ENCODE measurements at places on chromosomes 11 and 22.

DNA sequence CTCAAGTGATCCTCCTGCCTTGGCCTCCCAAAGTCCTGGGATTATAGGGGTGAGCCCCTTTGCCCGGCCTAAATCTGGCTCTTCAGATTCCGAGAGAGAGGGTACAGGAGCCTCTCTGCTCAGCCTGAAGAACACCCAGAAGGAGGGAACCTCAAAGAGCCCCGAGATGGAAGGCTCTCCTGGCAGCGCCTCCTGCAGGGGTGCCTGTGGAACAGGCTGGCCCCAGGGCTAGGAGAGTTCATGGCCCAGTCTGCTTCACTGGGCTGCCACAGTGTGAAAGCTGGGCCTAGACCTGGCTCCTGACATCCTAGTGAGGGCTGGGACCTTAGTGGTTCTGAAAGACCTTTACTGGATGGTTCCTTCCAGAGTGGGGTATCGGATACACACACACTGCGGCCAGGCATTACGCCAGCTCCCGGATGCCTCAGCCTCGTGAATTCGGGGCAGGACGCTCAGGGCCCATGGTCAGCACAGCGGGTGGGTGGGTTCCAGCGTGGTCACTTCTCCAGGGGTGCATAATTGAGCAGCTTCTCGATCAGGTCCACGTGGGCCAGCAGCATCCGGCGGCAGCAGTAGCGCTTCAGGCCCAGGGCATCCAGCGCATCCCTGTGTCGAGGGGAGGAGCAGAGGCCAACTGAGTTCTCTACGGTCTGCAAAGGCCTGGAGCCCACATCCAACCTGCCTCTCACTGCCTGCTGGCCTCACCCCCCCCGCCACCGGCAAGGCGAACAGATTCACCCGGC, 2.3 kb downstream of the POLR2L start:
- DNase-seq: no peak

GRCh38 chr11:59918480-59918879, 19.8 kb upstream of the OOSP1 start:
- no peak for DNase-seq

DNA sequence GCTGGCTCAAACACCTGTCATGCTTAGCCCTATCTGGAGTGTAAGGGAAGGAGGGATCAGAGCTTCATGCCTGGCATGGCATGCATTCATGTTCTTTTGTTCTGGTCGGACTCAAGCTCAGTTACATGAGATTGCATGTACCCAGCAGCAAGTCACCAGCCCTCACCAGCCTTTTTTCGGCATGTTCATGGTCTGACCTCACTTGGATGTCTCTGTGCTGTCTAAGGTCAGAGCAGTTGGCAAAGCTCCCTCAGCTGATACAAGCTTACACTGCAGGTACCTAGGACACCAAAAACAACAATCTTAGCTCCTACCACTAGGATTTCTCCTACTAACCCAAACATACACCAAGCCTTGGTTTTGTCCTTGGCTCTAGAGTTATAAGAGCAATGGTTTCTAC, 152.6 kb downstream of the BARX2 start:
- no peak for DNase-seq

DNA sequence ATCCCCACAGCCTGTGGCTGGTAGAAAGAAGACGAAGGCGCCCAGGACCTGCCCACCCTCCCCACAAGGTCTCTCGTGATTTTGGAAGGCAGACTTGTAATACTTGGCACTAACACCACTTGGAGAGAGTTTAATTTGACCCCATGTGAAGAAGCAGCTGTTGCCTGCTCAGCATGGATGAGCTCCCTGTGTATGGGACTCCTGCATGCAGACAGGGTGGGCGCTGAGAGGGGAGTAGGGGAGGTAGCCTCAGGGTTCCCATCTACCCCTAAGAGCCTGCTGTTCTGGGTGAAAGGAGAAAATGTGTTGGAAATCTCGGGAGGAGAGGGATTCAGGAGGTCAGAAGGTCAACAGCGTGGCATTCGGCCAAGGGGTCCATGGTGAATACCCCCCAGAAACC, 625.9 kb downstream of the TBC1D22A start:
- no peak for DNase-seq

DNA sequence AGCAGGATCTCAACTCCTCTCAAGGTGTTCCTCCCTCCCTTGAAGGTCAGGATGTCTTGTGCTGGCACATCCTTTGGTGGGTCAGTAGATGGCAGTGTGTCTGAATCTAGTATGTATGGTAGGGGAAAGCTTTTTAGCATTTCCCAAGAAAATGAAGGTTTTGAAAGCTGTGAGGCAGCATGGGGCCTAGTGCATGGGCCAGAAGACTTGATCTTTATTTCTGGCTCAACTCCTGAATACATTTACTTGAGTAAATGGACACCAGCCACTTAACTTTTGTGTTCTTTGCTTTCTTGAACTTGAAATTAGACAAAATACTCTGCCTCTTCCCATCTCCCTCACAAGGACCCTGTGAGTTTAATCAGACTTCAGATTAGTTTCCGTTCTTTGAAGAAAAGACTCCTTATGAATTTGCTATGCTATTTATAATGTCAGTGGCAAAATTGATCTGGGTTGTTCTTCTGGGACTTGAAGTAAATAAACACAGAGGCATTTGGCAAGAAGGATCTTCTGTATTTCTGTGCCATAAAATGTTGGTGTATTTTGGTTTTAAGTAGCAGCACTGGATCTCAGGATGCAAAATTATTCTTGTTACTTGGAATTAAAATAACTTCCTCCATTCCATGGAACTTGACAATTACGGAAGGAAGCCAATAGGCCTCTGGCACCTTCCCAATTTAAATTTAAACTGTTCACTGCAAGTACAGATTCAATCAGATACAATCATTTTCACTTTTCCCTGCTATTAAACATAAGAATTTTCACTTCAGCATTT, 288.8 kb downstream of the CASP12 start:
- no peak for DNase-seq

DNA sequence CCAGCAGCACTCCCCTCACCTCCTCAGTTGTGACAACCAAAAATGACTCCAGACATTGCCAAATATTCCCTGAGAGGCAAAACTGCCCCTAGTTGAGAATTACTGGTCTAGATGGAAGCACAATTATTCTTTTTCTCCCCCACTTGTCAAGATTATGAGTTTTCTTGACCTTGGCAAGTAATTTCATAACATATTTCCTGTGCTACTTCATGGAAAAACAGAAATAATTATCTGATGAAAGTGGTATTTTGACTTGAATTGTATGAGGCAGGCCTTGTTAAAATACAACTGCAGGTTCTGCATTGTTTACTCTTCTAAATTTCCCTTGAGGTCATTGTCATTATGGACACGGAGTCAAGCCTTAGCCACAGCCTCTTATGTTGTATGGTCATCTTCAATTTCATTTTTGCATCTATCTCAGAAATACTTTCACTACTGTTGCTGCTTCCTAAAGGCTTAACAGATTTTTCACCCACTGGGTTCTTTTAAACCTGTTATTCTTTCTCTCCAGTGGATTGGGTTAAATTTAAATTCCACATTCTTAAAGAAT, 32.2 kb upstream of the LDLRAD3 start:
- DNase-seq: no peak

DNA sequence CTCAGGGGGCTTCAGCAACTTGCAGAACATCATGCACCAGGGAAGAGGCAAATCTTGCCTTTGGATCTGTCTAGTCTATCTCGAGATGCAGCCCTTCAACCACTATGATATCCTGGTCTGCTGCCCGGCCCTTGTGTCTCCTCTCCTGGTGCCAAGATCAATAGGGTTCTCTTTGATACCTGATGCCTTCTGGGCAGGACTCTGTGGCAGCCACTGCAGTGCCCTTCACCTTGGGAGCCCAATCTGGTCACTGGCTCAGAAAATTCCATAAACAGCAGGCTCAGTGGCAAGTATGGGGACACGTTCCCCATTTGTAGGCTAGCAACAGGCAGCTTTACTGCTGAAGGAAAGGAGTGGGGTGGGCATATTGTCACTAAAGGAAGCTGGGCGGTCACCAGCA, 23.4 kb downstream of the SYN3 start:
- no peak for DNase-seq

- no peak for DNase-seq
Measured at GRCh38 chr22:22882033-22882717, 5.4 kb upstream of the IGLL5 start.

- DNase-seq: no peak
Measured at GRCh38 chr22:27906241-27906640, 12.8 kb downstream of the PITPNB start.

DNA sequence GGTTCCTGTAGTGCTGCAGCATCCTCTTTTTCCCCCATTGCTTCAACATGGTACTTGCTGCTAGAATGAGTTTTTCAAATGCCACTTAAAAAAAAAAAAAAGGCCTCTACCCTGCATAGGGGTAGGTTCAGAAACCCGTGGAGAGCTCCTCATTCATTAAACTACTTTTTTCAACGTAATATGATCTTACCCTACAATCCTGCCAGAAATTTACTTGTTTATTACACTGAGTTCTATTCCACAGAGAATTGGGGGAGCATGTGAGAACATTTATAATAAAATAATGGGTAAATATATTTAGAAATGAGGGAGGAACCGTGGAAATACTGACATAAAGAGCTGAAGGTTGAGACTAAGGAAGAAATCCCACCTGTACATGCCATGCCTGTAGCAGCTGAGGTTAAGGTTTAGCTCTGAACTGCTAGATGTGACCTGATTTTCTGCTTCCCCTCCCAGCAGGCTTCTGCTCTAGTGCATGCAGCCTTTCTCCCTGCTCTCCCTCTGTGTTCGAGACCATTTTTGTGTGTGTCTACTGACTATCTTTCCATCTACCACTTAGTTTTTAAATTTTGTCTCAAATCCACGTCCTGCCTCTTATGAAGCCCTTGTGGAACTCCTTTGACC, 225.7 kb downstream of the DDX10 start:
- no peak for DNase-seq

GRCh38 chr11:122746050-122746478, 90.5 kb downstream of the UBASH3B start:
- DNase-seq: peak; percentile 26

GRCh38 chr11:21225860-21226259, 556.5 kb downstream of the NELL1 start:
- no peak for DNase-seq

DNA sequence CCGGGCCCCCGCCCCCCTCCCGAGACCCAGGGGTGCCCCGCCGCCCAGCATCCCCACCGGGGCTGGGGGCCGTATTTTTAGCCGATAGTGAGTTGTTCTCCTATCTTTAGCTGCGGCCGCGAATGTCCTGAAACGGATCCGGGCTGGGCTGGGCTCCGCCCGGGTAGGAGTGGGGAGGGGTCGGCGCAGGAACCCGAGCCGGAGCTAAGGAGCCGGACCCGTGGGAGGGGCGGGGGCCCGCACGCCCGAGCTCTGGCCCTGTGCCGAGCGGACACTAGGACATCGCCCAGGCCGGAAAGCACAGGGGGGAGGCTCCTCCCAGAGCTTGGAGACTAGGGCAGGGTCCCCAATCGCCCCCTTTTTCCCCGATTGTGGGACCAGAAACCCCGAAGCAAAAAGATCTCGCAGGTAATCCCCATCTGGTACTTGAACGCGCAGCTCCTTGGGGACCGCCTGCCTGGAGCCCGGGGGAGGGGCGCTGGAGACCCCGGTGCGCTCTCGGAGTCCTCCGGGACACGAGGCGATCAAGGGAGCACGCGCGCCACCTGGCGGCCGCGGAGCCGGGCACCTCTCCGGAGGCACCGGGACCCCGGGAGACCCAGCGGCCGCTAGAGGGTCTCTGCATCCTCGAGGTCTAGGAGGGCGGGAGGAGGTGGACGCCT, 669 bp downstream of the CDC42EP2 start:
- DNase-seq: peak; percentile 75

GRCh38 chr22:32411829-32412592, at the start of gene RTCB:
Gene RTCB, minus strand, starts transcription at chr22:32412247. Its CDS starts 91 bp downstream, at chr22:32412156.
- peak; percentile 89 for DNase-seq

- no peak for DNase-seq
Measured at GRCh38 chr11:18677560-18677959, 21.0 kb upstream of the TMEM86A start.

DNA sequence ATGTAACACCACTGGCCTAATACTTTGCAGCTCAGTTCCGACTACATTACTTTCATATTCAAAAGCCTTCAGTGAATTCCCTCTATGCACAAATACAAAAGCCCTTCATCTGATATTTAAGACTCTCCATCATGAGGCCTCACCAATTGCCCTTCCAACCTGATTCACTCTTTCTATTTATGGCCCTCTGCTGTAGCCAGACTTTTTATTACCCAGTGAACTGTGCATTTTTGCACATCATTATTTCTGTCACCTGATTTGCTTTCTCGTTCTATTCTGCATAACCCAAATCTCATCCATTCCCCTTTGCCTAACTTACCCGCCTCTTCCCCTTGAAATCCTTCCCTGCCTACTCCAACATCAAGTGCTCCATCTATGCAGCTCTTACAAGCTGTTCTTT, 78.3 kb downstream of the BBOX1 start:
- DNase-seq: no peak

DNA sequence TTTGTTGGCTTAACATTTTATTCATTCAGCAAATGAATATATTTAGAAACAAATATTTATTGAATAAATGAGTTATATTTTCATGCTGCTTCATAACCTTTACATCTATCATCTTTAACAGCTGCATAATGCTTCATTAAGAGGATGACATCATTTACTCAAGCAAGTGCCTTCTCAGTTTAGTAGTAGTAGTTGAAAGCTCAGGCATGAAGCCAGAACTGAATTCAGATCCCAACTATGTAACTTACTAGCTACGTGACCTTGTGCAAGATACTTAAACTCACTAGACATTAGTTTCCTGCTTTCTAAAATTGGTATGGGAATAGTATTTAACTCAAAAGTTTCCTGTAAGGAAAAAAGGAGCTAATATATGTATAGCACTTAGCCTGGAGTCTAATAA, 90.3 kb downstream of the TMPRSS5 start:
- DNase-seq: no peak

- no peak for DNase-seq
Measured at GRCh38 chr11:82577246-82577645, 156.4 kb downstream of the FAM181B start.

- no peak for DNase-seq
Measured at GRCh38 chr11:11620921-11621572, 758 bp downstream of the GALNT18 start.

GRCh38 chr11:132859306-132859705, 673.0 kb downstream of the OPCML start:
- no peak for DNase-seq
